ENCODE measurements at places on chromosomes 5 and 9.

DNA sequence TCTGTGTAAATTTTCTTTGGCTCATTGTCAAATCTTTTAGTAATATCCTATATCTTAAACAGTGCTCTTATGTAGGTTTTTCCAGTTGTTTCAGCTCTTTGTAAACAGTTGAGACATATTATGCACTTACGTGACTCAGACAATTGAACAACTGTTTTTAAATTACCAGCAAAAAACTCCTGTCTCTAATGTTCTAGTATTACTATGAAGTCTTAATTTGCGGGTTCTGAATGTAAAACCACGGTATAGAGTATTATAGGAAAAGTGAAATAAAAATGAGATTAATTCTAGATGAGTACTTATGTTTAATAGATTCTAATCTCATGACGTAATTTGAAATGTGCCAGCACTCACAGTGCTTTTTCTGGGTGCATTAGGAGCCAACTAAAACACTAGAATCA, 136.0 kb downstream of the GDNF start:
- no peak for DNase-seq

DNA sequence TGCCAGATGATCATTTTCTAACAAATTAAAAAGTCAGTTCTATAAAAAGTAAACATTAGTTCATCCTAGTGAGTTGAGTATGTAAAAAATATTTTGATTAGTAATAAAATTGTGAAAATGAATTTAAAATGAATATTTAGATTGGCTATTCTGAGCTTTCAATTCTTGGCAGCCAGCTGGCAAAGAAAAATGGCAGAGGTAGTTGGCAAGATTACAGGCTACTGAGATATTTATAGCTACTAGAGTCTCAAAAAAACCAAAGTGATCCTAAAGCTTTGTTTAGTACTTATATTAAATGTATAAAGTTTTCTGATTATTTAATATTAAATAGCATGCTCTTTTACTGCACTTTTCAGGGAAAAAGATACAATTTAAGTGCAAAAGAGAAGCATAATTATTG, 25.0 kb downstream of the SGTB start:
- DNase-seq = no peak

GRCh38 chr5:78907255-78907891, 77.7 kb downstream of the ARSB start:
- no peak for DNase-seq

- DNase-seq = no peak
Observed at GRCh38 chr9:22307013-22307711, 139.5 kb upstream of the DMRTA1 start.

GRCh38 chr9:73773896-73774295, 622.2 kb downstream of the ANXA1 start:
- no peak for DNase-seq

- DNase-seq = no peak
Observed at GRCh38 chr5:98517560-98518366, 255.7 kb upstream of the RGMB start.

- DNase-seq = no peak
Observed at GRCh38 chr5:132050136-132050535, 10.3 kb upstream of the IL3 start.

- DNase-seq = no peak
Observed at GRCh38 chr9:105245891-105246161, 1.4 kb downstream of the SLC44A1 start.

DNA sequence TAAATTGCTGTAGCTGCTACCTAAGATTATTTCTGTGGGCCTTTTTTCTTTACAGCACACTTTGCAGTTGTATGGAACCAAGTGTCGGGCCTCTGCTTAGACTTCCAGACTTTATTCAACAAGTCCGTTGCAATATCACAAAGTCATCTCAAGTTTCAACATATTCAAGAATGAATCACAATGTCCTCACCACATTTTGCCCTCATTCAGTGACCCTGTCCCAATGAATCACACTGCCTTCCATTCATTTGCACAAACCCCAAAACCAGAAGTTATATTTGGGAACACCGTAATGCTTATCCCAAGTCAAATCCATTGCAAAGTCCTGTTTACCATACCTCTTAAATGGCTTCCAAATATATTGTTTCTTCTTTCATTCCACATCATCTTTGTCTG, 439.6 kb downstream of the CSNK1G3 start:
- DNase-seq = no peak

DNA sequence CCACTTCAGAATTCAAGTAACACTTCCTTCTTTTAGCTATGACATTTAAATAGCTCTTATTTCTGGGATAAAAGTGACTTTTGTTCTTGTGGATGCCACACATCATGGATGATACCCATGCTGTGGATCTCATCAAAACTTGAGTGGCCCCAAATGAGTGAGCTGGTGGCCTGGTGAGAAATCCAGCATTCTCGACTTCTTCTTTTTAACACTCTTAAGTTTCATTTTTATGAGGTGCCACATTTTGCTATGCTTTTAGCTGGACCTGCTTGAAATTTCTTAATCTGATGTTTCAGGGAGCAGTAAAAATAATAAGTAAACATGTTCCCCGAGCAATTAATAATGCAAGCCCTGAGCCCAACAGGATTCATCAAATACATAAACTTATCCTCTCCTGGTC, 384.8 kb upstream of the MEF2C start:
- no peak for DNase-seq

DNA sequence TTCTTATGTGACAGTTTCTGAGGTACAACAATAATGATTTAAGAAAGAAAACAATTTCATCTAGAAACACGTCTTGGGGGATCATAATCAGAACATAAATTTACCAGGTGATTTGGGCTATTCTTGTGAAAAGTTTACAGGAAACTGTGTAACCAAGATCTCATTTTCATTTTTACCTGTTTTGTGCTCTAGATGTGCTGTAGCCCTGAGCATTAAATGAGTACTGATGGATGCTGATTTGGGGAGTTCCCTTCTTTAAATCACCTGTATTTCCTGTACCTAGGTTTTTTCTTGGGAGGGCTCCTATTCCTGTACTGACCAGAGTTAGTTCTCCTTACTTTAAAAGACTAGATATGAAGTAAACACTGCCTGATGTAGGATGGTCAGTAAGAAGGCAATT, 12.7 kb downstream of the MATR3 start:
- DNase-seq = no peak

- DNase-seq = no peak
Observed at GRCh38 chr9:19174127-19174912, 47.0 kb upstream of the PLIN2 start.

- DNase-seq = no peak
Observed at GRCh38 chr5:107469485-107470294, 201.0 kb downstream of the EFNA5 start.

- no peak for DNase-seq
Observed at GRCh38 chr5:151173711-151174611, 16.4 kb upstream of the ANXA6 start.

GRCh38 chr9:136820971-136821825, 13.4 kb downstream of the RABL6 start:
- DNase-seq = no peak

DNA sequence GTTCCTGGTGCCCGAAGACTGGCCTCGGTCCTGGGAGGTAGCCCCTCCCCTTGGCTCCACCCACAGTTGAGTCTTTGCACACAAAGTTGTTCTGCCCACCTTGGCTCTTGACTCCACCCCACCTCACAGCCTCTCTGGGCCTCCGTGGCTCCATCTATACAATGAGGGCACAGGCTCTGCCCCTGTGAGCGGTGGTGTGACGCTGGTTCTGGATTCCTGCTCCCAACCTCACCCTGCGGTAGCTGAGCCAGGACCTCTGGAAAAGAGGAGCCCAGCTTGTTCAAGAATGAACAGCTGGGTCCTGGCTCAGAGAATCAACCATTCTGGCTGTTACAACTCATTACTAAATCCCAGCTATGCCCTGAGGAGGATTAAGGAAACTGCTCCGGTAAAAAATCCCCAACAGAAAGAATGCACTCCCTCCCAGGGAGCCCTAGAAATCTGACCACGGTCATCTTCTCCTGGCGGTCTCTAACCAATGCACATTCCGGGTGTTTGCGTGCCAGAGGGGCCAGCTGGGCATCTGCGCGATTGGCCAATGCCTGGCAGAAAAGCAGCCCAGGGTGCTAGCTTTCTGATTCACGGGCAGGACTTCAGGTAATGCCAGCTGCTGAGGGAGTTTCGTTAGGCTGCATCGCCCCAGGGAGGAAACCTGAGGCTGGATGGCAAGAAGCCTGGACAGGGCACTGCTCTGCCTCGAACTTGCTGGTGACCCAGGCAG, 9.9 kb upstream of the GRHPR start:
- DNase-seq = no peak

GRCh38 chr5:136522217-136522956, 157.0 kb upstream of the TRPC7 start:
- no peak for DNase-seq

GRCh38 chr9:13934416-13934815, 379.5 kb downstream of the NFIB start:
- DNase-seq = no peak

DNA sequence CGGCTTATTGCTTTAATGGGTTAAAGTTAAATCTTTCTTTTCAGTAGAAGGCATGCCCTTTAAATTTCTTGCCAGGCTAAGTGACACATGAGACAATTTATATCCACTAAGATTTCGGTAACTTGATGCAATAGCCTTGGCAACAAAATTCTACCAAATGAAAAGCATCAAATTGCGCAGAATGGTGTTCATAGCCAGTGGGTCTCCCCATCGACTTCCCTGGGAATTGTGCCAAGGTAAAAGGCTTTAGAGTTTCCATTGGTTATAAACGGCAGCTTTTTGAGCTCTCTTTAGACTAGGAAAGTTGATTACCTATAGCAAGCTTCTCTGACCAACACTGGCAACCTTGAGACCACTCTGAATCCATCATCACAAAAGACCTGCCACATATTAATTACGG, 358.4 kb downstream of the ARRDC3 start:
- no peak for DNase-seq

- DNase-seq = no peak
Observed at GRCh38 chr9:134681061-134681661, 39.6 kb downstream of the COL5A1 start.

All from activated gamma-delta T cell (primary cell).